SK-N-SH treated with all-trans-retinoic acid at 6 μM for 48 hours (cell line): ENCODE measurements at places on chromosomes 1 and 21.

GRCh38 chr1:208057056-208057455, 146.1 kb upstream of the CD34 start:
- ATAC-seq = no peak

DNA sequence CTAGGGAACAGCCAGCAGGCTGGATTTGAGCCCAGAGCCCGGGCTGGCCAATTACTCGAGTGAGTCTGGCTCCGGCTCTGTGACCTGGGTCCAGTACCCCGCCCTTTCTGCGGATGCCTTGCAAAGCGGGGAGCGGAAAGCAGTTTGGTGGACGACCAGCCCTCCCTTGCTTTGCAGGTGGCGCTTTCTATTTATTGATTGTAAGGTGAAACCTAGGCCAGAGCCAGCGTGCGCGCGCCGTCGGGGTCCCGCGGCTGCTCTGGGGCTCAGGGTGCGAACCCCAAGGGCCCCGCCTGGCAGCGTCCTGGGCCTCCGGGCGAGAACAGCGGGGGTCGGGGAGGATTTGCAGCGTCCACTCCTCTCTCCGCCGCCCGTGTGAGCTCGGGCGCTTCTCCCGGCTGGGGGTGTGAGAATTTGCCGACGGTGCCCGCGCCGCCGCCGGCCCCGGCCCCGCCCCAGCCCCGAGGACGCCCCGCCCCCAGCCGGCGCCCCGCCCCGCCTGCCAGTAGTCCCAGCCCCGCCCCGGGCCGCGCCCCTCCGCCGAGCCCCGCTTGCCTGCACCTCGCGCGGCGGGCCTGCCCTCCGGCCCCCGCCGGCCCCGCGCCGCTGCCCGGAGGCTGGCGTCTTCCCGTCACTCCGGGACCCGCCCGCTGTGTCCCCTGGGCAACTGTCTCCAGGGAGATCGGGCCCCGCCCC, 37.6 kb downstream of the PIK3CD start:
- peak; percentile 70 for ATAC-seq

DNA sequence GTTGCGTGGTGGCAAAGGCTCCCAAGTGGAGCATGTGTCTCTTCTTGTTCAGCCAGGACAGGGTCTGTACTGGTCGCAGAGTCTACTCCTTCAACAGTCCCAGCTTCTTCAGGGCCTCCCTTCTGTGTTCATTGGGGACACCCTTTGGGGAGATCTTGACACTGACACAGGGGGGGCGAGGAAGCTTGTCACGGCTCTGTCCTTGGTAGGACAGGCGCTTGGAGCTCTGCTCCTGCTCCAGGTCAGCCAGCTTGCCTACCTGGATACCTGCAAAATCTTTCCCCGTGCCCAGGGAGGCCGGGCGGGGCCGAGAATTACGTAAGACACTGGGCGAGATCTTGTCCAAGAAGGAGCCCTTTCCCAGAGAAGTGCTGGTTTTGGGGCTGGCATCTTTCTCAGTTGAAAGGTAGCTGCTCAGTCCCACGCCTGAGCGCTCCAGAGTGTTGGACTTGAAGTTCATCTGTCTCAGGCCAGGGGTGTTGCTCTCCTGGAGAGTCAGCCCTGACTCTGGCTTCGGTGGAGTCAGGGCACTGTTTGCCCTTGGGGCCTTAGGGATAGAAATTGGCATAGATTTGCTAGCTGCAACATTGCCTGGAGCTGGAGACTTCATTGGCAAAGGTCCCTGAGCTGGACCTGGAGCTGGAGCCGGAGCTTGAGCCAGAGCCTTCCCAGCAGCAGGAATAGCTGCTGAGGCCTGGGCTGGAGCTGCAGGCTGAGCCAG, 10.5 kb downstream of the C1orf116 start:
- ATAC-seq = no peak

DNA sequence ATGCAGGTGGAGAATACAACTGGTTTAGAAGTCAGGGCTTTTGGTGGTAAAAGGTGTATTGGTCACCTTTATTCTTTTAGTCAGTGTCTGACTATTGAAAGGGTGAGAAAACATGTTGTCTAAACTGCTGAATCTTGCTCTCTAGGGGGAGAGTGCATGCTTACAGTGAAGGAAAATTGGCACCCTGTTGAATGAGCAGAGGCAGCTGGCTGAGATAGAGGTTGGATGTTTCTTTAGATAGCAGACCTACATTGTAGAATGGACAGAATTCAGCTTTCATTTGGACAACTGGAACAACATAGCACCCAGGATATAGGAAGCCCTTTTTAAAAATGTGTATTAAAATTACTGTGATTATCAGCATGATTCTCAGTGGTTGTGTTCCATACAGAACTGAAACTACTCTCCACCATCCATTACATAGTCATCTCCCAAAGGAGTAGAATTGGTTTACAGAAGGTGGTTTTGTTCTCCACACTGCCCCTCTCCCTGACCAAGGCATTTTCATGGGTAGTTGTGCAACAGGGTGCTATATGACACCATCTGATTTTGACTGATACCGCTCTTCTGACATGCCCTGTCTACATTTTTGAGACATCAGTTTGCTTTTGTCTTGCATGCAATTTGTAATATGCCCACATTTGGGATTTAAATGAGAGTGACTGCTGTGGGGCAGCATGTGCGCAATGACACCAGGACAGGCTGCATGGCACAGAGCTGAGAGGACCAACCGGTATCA, 16.2 kb downstream of the RHOU start:
- no peak for ATAC-seq

- ATAC-seq = no peak
Observed at GRCh38 chr1:182913401-182913800, 39.6 kb downstream of the SHCBP1L start.

DNA sequence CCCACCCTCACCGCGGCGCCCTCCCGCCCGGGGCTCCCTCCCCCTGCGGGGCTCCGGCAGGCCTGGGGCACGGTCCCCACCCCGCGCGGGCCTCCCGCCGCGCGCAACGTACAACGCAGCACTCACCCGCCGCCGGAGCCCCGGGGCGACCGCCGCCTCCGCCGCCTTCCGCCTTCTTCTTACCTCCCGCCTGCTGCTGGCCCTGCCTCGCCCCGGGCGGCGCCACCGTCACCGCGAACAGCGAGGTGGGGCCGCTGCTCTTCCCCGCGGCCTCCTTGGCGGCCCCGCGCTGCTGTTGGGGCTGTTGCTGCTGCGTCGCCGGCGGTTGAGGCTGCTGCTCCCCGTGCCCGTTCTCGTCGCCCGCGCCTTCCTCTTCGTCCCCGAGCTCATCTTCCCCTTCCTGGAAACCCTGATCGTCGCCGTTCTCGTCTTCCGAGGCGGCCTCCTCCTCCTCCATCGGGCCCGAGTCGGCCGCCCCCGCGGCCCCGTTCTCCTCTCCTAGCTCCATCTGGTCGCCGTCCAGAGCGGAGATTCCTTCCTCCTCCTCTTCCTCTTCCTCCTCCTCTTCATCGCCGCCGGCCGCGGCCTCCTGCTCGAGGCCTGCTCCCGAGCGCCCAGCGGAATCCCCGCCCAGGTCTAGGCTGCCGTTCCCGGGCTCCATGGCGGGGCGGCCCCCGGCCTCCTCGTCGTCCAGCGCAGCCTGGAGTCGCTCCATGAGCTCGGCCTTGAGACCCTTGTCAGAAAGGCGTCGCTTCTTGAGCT, 671 bp downstream of the HNRNPU start:
- ATAC-seq = peak; percentile 14

DNA sequence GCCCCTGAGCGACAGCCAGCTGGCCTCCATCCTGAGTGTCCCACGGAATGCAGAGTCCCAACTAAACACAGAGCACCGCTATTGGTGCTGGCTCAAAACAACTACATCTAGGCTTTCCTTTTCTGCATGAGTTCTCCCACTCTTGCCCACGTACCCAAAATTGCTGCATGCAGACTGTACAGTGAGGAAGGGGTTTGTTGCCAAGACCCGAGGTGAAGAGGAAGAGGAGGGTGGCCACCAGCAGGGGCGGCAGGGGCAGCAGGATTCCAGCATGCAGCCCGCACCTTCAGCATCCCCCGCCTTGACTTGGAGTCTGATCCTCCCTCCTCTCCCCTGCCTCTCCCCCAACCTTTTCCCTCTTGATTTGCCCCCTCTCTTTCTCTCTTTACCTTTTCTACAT, 8.0 kb downstream of the S100A9 start:
- no peak for ATAC-seq

GRCh38 chr1:92476071-92476631, 10.6 kb downstream of the GFI1 start:
- ATAC-seq = no peak

DNA sequence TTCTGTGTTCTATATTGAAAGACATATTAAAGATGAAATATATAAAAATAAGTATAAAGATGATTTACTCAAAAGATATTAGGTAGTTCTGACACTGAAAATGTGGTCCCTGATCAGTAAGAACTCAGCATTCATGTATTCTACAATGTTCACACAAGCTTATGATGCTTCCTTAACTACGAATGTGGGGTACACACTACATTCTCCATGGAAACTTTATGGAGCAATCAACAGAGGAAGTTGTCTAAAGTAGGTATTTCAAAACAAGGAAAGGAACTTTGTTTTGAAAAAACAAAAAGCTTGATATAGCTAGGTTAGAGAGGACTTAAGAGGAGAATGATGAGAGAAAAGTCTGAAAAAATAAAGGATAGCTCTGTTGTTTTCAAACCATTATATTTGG, 119.7 kb upstream of the RGS18 start:
- no peak for ATAC-seq
